Small intestine (tissue), 16 donors: ENCODE measurements at places on chromosomes 5 and 9.

DNA sequence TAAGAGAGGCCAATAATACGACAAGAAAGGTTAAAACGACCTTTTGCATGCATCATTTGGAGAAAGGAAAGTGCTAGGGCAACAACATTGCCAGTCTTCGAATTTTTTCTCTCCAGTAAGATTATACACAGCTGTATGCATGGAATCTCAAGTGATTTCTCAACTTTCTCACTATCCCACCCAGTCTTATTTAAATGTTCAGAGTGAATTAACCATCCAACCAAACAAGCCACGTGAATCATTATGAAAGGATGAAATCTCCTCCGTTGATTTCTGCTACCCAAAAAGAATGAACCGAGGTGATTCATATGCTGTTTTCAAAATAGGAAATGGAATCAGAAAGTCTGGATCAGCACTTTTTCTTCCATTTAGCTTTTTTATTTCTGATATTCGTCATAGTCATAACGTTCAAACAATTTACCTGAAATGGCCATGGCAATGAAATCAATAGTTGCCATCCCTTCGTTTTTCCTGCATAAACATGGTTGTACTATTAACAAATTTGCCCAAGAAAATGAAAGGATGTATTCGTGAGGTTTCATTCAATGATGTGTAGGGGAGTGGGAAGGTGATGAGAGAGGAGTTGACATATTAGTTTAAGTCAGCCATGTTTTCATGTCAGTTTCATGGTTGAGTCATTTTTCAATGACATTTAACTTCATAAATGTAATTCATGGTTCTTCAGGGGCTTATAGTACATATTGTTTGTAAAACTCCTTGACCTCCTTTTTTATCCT lies 170.9 kb upstream of the WWC1 start:
- no peak for DNase-seq

DNA sequence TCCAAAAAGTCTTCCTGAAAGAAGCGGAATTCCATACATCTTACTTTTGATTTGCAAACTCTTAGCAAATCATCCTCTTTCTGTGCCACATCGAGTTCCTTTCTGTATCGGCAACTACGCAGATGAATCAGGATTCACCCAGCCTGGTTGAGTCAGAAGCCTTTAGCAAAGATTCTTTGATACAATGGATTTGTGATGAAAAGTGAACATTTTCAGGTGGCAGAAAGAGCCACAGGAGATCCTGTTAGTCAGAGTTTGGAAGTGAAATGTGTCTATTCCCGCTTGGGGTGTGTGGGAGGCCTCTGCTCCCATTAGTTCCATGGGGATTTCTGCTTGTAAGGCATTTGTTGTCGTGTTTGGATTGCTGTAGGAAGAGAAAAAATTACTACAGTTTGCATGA lies 351.8 kb upstream of the WWC1 start:
- no peak for DNase-seq

DNA sequence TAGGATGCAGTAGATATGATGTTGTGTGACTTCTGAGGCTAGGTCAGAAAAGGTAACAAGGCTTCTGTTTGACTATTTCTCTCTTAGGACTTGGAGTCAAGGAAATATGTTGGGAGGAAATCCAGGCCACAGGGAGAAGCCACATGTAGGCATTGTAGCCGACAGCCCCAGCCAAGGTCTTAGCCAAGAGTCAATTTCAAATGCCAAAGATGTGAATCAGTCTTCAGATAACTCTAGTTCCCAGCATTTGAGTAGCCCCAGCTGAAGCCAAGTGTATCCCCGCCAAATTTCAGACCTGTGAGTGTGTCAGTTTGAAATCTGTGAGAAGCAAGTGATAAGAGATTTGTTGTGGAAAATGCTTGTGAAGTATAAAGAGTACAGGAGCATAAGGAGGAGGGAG lies 38.1 kb upstream of the ISL1 start:
- DNase-seq: no peak

DNA sequence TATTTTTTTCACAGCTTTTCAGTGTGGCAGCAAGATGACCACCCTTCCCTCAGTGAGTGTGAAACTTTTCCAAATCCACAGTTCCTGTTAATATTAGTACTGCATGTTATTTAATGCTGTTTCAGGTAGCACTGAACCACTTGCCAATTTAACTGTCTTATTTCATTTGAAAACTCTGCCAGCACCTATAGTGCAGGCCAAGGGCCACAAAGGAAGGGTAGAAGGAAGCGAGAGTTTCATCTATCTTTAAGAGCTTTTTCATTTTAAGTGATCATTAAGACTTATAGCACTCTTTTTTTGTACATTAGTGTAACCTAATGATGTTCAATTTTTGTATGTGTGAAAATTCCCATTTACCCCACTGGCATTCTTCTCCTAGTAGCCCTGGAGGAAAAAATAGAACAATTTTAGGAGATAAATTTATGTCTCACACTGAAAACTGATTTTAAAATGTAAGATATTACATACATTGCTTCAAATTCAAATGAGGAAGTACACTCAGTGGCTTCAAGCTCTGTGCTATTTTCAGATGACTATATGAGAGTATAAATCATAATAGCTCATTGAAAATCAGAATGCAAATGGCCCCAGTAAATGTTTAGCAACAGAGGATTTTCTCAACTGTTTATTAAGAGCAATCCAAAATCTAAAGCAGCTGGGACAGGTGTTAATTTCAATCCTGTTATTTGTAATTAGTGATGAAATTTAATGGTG lies 820.5 kb downstream of the PTPRD start:
- no peak for DNase-seq

DNA sequence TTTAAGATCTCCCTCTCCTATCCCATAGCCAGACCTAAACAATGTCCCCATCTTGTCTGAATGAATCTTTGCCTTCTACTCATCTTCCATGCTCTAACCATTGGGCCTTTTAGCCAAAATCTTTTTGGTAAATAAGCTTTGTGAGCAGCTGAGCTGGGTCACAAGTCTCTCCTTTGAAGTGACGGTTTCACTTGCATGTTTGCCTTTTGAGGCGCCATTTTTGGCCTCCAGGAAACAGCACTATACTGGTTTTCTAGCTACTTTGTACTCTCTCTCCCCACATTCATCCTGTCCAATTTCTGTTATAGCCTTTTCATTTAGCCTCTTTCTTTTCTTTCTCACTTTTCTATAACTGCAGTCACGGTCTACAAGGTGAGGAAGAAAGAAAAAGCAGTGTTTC lies 195.5 kb upstream of the C9orf72 start:
- DNase-seq: no peak

DNA sequence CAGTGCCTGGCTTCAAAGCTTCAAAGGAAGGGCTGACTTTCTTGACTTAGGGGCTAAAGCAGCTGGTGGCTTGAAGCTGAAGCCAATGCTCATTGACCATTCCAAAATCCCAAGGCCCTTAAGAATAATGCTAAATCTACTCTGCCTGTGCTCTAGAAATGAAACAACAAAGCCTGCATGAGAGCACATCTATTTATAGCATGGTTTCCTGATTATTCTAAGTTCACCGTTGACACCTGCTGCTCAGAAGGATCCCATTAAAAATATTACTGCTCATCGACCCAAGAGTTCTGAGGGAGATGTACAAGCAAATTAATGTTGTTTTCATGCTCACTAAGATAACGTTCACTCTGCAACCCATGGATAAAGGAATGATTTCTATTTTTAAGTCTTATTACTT lies 6.7 kb downstream of the TMEM174 start:
- no peak for DNase-seq

GRCh38 chr9:127629468-127630081 lies 17.5 kb downstream of the STXBP1 start:
- DNase-seq: no peak

DNA sequence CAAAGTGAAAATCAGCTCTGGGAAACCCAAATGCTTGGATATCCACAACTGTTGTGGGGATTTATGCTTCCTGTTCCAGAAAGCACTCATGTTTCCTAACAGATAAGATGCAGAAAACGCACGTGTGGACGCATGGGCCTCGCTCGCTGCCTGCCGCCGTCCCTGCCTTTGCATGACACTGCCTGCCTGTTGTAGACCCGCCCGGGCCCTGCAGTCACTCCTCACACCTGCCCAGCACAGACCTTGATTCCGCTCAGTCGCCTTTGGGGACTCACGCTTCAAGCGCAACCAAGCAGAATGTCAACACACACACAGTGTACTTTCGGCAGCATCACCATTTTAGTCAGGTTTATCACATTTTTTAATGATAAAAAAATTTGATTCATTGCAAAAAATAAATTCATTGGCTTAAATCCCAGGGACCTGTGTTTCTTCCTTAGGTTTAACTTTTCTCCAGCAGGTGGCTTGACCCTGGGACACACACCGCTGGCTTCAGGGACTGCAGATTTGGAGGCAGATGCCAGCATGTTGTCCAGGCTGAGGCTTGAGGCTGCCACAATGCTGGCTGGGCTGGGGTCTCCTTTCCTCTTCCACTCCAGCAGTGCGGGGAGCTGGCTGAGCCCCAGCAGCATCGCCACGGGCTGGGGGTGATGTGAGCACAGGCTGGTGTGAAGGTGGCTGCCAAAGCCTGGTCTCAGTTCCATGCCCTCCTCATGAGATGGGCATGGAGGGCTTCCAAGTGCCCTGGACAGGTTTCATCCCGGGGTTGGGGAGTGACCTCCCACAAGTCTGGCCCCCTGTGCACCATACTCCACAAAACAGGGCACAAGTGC lies 416.9 kb upstream of the IRX4 start:
- DNase-seq: no peak

- DNase-seq: no peak
These were observed 22.5 kb upstream of the MAST4 start for GRCh38 chr5:66573733-66574132.

GRCh38 chr9:136514022-136514714 lies 31.3 kb upstream of the SEC16A start:
- DNase-seq: no peak

DNA sequence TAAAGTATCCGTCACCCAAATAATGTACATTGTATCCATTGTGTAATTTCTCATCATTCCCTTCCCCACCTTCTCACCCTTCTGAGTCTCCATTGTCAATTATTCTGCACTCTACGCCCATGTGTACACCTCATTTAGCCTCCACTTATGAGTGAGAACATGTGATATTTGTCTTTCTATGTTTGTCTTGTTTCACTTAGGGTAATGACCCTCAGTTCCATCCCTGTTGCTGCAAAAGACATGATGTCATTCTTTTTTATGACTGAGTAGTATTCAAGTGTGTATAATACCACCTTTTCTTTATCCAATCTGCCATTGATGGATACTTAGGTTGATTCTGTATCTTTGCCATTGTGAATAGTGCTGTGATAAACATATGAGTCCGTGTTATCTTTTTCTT lies 4.9 kb upstream of the SPATA31C2 start:
- no peak for DNase-seq

GRCh38 chr5:151591144-151591819 lies at the start of gene FAT2:
Gene FAT2, minus strand, starts transcription at chr5:151591331. Its CDS starts 22,400 bp downstream, at chr5:151568931.
- no peak for DNase-seq

- DNase-seq: no peak
These were observed 208.7 kb downstream of the CCDC171 start for GRCh38 chr9:15761551-15761950.

GRCh38 chr5:148585988-148586387 lies 68.3 kb downstream of the HTR4 start:
- DNase-seq: no peak

DNA sequence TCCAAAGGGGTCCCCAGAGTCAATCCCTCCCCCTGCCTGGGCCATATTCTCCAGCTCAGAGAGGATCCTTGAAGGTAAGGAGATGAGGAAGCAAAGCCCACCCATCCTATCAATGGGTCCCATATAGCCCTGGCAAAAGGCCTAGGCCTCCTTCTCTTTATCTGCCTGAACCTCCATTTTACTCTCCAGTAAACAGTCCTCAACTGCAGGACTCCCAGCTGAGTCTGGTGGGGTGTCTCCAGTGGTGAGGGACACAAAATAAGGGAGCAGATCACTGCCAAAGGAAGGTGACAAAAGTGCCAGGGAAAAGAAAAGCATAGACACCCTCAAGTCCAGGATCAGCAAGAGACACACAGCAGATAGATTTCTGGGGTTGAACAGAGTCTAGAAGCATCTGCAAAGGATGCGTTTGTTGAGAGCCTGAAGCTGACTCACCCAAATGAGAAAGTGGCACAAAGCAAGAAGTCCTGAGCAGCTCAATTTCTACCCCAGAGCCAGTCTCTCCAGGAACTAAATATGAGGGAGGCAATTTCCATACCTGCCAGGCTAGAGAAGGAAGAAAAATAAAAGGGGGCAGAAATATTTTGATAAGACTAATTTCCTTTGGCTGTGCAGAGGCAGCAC lies 2.7 kb upstream of the EBF1 start:
- no peak for DNase-seq

DNA sequence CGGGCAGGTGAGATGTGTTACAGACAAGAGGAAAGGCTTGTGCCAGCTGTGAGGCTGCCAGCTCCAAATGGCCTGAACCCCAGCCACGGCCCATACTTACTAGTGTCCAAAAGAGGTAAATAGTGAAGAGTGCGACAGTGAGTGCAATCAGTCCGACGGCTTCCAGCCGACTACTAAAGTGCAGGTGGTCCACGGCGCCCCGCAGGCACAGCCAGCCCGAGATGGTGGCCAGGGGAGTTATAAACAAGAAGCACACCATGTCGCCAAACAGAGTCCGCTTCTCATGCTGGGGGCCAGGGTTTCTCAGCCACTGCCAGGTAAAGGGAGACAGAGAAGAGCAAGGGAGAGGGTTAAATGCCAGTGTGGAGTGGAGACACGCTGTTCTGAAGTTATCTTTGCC lies 101.1 kb downstream of the LMNB1 start:
- DNase-seq: no peak

- no peak for DNase-seq
These were observed 664.2 kb upstream of the ZNF608 start for GRCh38 chr5:125410537-125411070.

GRCh38 chr5:166257661-166258060 lies 2033.8 kb upstream of the WWC1 start:
- no peak for DNase-seq

DNA sequence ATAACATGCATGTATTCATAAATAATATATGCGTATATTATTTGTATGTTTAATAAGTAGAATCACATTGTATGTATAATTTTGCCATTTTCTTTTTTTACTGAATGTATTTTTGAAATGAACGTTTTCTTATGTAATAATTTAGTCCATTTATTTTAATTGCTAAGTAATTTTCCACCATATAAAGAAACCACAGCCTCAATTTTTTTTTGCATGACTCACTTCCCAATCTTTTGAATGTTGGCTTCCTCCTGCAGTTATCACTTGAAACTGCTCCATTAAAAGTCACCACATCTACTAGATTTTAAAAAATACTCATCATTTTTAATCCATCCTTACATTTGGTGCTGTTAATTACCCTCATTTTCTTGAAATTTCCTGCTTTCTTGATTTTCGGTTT lies 363.3 kb upstream of the MEF2C start:
- DNase-seq: no peak

DNA sequence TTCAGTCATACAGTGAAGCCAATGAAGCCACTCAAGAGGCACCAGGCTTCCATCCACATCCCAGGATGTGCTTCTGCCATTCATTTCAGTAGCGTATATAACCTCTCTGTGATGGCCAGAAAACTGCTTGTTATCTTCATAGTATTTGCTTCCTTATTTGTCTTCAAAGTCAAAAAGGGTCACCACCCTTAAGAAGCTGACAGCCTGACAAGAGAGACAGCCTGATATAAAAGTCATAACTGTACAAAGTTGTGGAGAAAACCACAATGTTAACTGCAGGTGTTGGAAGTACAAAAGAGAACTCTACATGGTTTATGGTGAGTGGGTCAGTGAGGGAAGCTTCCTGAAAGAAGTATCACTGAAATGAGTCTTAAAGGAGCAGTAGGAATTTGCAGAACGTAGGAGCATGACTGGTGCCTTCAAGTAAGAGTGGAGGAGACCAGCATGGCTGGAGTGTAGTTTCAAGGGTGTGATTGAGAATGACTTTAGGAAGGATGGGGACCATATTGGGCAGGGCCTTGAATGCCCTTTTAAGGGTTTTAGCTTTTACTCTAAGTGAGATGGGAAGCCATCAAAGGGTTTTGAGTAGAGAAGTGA lies 33.7 kb downstream of the NIM1K start:
- DNase-seq: no peak
